ENCODE measurements at places on chromosomes 3 and 15. TPM values are rescaled to one million over a fixed set of nuclear protein-coding genes. Genes with fewer than 3 reads are reported as not detected.
A peak's percentile ranks its signal among the peaks of the same experiment; 100 is the strongest.

DNA sequence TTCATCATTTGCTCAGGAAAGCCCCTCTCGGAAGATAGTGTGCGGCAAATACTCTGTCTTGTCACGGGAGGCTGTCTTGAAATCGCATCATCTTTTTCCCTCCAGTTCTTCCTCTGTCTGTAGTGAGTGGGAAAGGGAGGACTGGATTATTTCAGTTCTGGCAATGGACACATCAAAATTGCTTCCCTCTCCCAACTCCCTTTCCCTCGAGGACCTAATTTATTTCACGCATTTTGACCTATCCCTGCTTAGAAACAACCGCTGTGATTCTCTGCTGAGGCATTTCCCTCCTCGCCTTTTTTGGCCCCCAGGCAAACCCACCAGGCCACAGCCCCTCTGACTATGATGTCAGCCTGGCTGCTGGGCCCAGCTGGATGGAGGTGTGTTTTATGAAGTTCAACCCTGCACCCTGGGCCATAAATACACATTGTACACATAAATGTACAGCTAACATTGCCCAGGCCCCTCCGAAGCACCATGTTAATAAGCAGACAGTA is 138.7 kb upstream of the LRTM1 start:
- DNase-seq = no peak
- H3K27me3 ChIP-seq = no peaks in the 10 kb centered on the region
- H3K36me3 ChIP-seq = no peaks in the 10 kb centered on the region
- H3K4me3 ChIP-seq = no peak overlapping the region

DNA sequence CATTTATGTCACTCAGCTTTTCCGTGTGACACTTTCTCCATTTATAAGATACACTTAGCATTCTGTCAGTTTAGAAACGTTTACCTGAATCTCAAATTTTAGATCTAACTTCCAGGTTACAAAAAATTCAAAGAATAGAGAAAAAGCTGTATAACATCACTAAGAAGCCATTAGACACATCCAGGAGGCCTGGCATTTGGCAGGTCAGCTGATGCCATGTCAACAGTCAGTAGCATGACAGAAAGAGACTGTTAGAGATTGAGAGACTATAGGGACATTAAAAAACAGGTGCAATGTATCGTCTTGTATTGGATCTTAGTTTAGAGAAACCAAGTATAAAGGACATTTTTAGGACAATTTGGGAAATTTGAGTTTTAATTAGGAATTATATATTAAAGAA is 53.4 kb upstream of the ATOSA start:
- no peak overlapping the region for H3K27ac ChIP-seq
- H3K4me1 ChIP-seq = no peaks in the 10 kb centered on the region
- no peaks in the 10 kb centered on the region for H3K27me3 ChIP-seq
- H3K4me3 ChIP-seq = no peak overlapping the region
- no peaks in the 10 kb centered on the region for H3K36me3 ChIP-seq
- DNase-seq = no peak

GRCh38 chr15:100602823-100603393 is 519 bp downstream of the ASB7 start:
- no peaks in the 10 kb centered on the region for H3K36me3 ChIP-seq
- peak overlapping the region; percentile 84 for H3K4me3 ChIP-seq
- DNase-seq = peak; percentile 10
- peaks cover 16% of the 10 kb centered on the region for H3K4me1 ChIP-seq

DNA sequence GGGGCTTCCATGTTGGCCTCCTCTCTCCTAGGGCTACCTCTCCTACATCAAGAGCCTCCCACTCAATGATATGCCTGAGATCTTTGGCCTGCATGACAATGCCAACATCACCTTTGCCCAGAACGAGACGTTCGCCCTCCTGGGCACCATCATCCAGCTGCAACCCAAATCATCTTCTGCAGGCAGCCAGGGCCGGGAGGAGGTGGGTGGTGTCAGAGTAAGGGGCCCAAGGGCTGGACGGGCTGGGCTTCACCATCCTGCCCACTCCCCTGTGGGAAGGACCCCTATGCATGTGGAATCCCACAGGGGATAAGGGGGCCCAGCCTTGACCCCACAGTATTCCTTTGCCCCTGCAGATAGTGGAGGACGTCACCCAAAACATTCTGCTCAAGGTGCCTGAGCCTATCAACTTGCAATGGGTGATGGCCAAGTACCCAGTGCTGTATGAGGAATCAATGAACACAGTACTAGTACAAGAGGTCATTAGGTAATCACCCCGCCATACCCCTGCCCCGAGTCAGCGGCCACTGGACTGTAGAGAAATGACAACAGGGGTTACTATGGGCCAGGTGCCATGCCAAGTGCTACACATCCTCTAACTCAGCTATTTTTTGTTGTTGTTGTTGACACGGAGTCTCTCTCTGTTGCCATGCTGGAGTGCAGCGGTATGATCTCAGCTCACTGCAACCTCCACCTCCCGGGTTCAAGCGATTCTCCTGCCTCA is 47.1 kb downstream of the SEMA3G start:
- peaks cover 12% of the 10 kb centered on the region for H3K36me3 ChIP-seq
- no peak for DNase-seq
- no peak overlapping the region for H3K27ac ChIP-seq
- H3K27me3 ChIP-seq = no peaks in the 10 kb centered on the region
- H3K4me1 ChIP-seq = no peaks in the 10 kb centered on the region

DNA sequence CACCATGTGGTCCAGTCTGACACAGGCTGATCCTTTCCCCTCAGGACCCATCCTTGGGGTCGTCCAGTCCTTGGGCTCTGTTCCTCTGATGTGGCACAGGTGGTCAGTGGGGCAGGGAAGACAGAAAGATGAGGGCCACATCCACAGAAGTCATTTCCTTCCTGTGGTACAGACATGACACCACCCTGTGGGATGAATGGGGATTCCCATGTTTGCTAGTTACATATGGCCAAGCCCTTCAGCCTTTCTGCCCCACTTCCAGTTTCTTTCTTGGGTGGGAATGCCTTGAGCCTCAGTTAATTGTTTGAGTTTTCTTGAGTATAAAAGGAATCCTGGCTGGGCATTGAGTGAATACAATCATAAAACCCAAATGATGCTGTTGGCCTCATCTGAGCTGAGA is 284.7 kb upstream of the CTDSPL start:
- H3K27me3 ChIP-seq = no peaks in the 10 kb centered on the region
- H3K36me3 ChIP-seq = no peaks in the 10 kb centered on the region
- no peaks in the 10 kb centered on the region for H3K4me1 ChIP-seq
- no peak overlapping the region for H3K4me3 ChIP-seq
- no peak for DNase-seq

DNA sequence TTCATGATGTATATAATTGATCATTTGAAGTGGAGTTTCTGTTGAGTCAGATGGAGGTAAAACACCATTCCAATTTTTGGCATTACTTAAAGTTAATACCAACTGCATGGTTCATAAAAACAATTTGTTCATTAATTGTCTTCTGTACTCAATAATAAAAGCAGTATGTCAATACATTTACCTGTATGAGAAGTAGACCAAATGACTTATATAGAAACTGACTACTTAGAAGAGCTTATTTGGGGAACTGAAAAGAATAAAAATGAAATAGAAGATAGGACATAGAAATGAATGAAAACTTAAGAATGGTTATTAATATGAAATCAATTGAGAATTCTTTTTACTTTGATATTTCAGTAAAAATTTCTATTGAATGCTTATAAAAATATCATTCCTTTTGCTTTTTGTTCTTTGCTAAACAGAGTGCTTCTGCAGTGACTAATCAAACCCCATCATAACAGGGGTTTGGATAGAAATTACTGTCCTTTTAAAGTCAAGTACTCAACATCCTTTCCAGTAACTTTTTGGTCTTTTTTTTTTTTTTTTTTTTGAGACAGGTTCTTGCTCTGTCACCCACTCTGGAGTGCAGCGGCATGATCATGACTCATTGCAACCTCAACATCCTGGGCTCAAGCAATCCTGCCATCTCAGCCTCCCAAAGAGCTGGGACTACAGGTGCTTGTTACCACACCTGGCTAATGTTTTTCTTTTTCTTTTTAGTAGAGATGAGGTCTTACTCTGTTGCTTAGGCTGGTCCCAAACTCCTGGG is 6.5 kb upstream of the CRYBG3 start:
- no peaks in the 10 kb centered on the region for H3K36me3 ChIP-seq
- H3K27ac ChIP-seq = no peak overlapping the region
- H3K4me3 ChIP-seq = no peak overlapping the region
- no peaks in the 10 kb centered on the region for H3K27me3 ChIP-seq
- no peak for DNase-seq

GRCh38 chr15:89106200-89106599 is 17.9 kb downstream of the ABHD2 start:
- peaks cover 4% of the 10 kb centered on the region for H3K36me3 ChIP-seq
- H3K27me3 ChIP-seq = no peaks in the 10 kb centered on the region
- DNase-seq = no peak
- peak overlapping the region; percentile 70 for H3K27ac ChIP-seq
- peaks cover 22% of the 10 kb centered on the region for H3K4me1 ChIP-seq
- H3K4me3 ChIP-seq = no peak overlapping the region

DNA sequence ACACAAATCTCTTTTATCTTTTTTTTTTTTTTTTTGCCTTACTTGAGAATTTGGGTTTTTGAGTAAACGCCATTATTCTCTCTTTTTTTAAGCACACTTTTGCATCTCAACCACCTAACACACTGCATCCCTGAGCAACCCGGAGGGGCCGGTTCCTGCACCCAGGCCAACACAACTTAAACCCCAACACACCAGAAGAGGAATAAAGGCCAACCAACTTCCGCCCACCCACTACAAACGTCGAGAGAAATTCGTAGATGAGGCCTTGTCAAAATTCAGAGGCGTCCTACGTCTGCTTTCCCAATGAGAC is 389 bp upstream of the CCNB2 start:
- no peaks in the 10 kb centered on the region for H3K36me3 ChIP-seq
- no peak for DNase-seq
- H3K27me3 ChIP-seq = no peaks in the 10 kb centered on the region
- peak overlapping the region; percentile 72 for H3K4me3 ChIP-seq

GRCh38 chr15:74632601-74633000 is 17.0 kb downstream of the CLK3 start:
- H3K27me3 ChIP-seq = no peaks in the 10 kb centered on the region
- H3K4me1 ChIP-seq = no peaks in the 10 kb centered on the region
- DNase-seq = no peak
- peaks cover 4% of the 10 kb centered on the region for H3K36me3 ChIP-seq
- no peak overlapping the region for H3K4me3 ChIP-seq

- no peaks in the 10 kb centered on the region for H3K36me3 ChIP-seq
- no peak for DNase-seq
These were observed 21.0 kb downstream of the PTH1R start for GRCh38 chr3:46898321-46899150.

- no peak overlapping the region for H3K27ac ChIP-seq
- no peaks in the 10 kb centered on the region for H3K27me3 ChIP-seq
- H3K4me1 ChIP-seq = no peaks in the 10 kb centered on the region
- H3K4me3 ChIP-seq = peak overlapping the region; percentile 41
These were observed 162.8 kb downstream of the CD47 start for GRCh38 chr3:107928084-107928445.

DNA sequence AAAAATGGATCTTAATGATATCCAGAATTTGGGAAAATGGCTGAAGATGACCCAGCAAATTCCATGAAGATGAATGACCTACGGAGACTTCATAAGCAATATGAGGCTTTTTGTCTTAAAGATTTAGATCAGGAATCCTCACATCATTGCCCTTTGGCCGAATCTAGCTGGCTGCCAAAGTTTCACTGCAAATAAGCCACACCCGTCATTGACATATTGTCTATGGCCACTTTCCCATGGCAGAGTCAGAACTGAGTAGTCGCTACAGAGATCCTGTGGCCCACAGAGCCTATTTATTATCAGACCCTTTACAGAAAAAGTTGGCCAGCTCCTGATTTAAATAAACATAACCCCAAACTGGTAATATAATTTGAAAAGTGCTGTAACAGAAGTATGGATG is 307.4 kb upstream of the RARB start:
- no peak overlapping the region for H3K27ac ChIP-seq
- no peak overlapping the region for H3K4me3 ChIP-seq
- H3K4me1 ChIP-seq = no peaks in the 10 kb centered on the region
- H3K36me3 ChIP-seq = no peaks in the 10 kb centered on the region
- H3K27me3 ChIP-seq = no peaks in the 10 kb centered on the region
- DNase-seq = no peak

GRCh38 chr3:154191520-154191919 is 70.3 kb downstream of the ARHGEF26 start:
- H3K27me3 ChIP-seq = no peaks in the 10 kb centered on the region
- H3K36me3 ChIP-seq = no peaks in the 10 kb centered on the region
- no peak overlapping the region for H3K4me3 ChIP-seq
- H3K4me1 ChIP-seq = no peaks in the 10 kb centered on the region
- no peak for DNase-seq
- H3K27ac ChIP-seq = no peak overlapping the region

DNA sequence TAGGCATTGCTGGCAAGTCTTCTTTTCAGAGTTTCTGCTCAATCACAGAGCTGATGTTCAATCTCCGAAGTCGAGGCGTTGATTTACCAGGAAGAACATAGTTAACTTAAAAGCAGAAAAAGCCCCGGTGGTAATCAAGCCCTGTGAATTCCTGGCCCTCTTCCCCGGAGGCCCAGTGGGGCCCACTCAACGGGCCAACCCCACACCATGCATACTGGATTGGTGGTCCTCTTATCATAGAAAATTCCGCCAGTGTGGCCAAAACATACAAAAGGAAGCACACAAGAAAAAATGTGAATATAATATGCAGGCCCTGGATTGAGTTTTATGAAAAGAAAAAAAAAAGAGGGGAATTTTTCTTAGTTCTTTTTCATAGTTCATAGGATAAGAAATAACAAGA is 873.0 kb upstream of the NR2F2 start:
- H3K27me3 ChIP-seq = no peaks in the 10 kb centered on the region
- no peak for DNase-seq
- H3K4me3 ChIP-seq = no peak overlapping the region
- H3K27ac ChIP-seq = no peak overlapping the region
- H3K36me3 ChIP-seq = no peaks in the 10 kb centered on the region
- H3K4me1 ChIP-seq = no peaks in the 10 kb centered on the region

The CCR3 gene
- not detected for total RNA-seq

The LARP6 gene
- 24.6 TPM for total RNA-seq

The ITGB5 gene
- total RNA-seq = 154 TPM

The ZDHHC19 gene
- 3.9 TPM for total RNA-seq

The GP5 gene
- total RNA-seq = not detected

The GOLGA8A gene
- total RNA-seq = 63.7 TPM

The TM4SF1 gene
- total RNA-seq = 142 TPM

The GOLGA8M gene
- 1.5 TPM for total RNA-seq

The CAPN3 gene
- total RNA-seq = 5.3 TPM

The CYP8B1 gene
- not detected for total RNA-seq

The CHRNB4 gene
- total RNA-seq = 3.0 TPM

All from prostate gland (tissue), 2 donors.